ENCODE measurements at places on chromosomes 16 and 17.

DNA sequence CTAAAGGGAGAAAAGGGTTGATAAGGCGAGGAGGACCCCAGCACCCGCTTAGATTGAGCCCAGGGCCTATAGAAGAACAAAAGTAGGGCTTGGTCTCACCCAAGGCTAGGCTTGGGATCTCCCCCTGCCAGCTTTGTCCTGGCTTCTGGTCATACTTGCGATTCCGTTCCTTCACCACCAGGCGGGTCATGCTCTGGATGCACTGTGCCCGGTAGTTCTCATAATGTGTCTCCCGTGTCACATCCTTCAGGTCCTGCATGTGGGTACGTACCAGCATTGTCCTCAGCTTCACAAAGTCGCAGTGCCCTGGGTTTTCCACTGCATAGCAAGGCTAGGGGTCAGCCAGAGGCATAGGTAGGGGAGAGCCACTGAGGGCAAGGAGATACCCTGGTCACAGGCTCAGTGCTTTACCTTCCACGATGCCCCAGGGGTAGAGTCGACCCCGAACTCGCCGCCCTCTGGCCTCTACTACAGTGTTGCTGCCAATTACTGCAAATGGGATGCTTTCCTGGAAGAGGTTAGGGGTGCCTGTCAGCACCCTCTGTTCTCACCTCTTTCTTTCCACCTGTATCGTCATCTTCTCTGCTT lies 6.5 kb upstream of the MTMR4 start:
- DNase-seq: peak; percentile 39

DNA sequence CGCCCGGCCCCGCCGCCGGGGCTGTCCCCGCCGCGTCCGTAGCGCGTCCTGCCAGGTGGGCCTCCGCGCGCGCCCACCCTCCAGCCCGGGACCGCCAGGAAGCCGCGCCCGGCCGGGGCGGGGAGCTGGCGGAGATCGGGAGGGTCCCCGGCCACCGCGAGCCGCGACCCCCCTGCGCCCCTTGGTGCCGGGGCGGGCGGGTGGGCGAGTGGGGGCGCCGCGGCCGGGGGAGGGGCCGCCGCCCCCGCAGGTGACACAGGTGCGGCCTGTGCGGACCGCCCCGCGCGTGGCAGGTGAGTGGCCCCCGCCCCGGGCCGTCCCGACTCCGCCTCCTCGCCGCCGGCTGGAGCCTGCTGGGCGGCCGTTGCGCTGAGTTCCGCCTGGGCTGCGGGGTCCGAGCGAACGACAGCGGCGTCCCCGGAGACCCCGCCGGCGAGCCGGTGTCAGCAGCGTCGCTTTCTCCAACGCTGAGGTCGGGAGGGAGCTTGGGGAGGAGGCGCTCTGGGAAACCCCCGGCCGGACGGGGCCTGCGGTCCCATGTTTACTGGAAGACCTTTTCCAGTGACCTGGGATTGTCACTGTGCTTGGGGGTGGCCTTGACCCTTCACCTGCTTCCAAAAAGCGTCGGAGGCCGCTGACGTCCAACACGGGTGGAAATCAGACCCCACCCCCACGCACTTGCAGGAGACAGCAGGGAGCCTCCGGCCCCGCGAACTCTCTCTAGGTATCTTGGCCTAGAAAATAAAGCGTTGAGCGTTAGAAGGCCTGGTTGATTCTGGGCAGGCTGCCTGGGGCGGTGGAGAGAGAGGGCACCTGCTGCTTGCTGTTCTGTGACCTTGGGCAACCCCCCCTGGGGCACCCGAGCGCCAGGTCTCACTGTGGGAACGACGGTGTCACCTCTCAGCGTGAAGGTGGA lies 542 bp downstream of the KLHL36 start:
- DNase-seq: peak; percentile 30

GRCh38 chr17:39665642-39666224 lies 584 bp downstream of the TCAP start:
- DNase-seq: no peak

- DNase-seq: no peak
Measured at GRCh38 chr17:62614142-62614541, 13.3 kb upstream of the MRC2 start.

GRCh38 chr17:69588827-69589239 lies 174.3 kb downstream of the MAP2K6 start:
- DNase-seq: no peak

DNA sequence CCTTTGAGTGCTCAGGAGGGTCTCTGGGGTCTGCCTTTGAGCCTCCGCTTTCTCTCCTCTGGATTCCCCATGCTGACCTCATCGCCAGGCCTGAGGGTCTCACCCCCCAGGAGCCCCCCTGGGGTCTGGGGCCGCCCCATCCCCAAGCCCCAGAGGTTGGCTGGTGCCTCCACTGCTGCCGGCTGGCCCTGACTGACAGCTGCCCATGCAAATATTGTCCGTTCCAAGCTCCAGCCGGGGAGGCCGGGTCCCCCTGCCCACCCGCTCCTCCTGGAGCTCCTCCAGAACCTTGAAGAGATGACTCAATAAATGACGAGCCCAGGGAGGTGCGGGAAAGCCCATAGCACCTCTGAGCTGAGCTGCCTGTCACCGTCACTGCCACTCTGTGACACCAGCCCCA lies 173.8 kb downstream of the RBFOX3 start:
- no peak for DNase-seq

DNA sequence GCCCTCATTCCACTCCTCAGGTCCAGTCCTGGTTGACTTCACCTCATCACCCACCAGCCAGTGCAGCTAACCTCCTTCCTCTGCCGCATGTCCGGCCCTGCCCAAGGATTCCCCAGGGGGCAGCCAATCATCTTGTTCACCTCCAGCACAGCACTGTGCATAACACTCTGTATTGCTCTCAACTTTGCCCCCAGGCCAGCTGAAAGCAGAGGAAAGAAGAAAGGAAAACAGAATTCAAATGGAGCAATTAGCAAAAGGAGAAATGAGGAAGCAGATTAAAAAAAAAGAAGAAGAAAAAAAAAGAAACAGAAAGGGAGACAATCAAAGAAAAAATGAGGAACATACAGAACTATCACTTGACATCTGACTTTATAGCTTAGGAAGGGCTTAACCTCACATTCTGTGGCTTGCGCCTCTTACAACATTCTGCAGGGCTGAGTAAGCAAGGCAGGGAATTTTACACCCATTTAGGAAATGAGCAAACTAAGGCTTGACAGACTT lies 26.1 kb downstream of the GAS7 start:
- DNase-seq: no peak

GRCh38 chr17:68431661-68432071 lies 25.6 kb downstream of the WIPI1 start:
- DNase-seq: no peak

DNA sequence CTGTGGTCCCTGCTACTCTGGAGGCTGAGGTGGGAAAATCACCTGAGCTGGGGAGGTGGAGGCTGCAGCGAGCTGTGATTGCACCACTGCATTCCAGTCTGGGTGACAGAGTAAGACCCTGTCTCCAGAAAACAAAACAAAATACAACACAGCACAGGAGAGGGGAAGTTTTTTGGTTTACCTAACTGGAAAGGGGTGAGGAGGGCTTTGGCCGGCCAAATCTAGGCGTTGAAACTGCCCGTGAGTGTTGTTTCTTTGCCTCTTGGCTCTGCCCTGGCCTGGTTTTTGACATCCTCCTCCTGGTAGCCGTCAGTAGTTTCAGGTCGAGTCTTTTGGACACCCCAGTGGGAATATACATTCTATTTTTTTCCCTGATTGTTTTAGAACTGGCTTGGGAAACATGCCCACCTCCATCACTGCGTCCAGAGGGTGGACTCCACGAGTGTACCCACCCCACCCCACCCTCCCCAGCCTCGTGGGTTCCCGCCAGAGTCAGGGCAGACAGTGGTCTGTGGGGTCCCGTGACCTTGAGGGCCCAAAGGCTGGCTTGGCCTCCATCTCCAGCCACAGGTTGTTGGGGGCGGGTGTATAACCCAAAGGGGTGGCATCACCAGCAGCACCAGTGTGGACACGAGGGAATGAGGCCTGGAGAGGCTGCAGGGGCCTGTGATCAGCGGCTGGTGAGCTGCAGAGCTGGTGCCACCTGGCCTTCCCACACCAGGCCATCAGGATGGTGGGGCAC lies 42.7 kb downstream of the NT5M start:
- DNase-seq: no peak

All from MM.1S (cell line).